ENCODE measurements at places on chromosomes 4 and X. TPM values are rescaled to one million over a fixed set of nuclear protein-coding genes. Genes with fewer than 3 reads are reported as not detected.

Gene FAT4
- 7.2 TPM for total RNA-seq

Gene RBMXL3
- total RNA-seq: not detected

Gene PHKA1
- 5.5 TPM for total RNA-seq

Gene CFAP99
- total RNA-seq: not detected

Gene RRH
- total RNA-seq: 0.05 TPM

Gene NLRP2B
- not detected for total RNA-seq

Gene ATP2B3
- not detected for total RNA-seq

Gene THAP6
- total RNA-seq: 8.7 TPM

Gene CSN1S1
- not detected for total RNA-seq

Gene PAPSS1
- total RNA-seq: 17.8 TPM

Gene PNMA6F
- not detected for total RNA-seq

Gene CYSLTR1
- total RNA-seq: 0.50 TPM

Gene APLN
- not detected for total RNA-seq

Gene SSX3
- total RNA-seq: not detected

Gene SATL1
- total RNA-seq: 0.05 TPM

Gene IL21
- total RNA-seq: not detected

Gene CFAP47
- total RNA-seq: under 0.01 TPM

Gene MMAA
- 17.3 TPM for total RNA-seq

Gene MMRN1
- 13.7 TPM for total RNA-seq

Gene PCDH11X
- total RNA-seq: not detected

Gene FAM47A
- total RNA-seq: not detected

Gene PARM1
- 2.2 TPM for total RNA-seq

Gene PABPC1L2A
- total RNA-seq: not detected

Gene CT45A10
- total RNA-seq: not detected

Gene TMEM35A
- 0.08 TPM for total RNA-seq

Gene AFM
- total RNA-seq: 40.1 TPM

Gene KIT
- total RNA-seq: 1.0 TPM

Gene HELT
- total RNA-seq: not detected

Gene PYURF
- 60.4 TPM for total RNA-seq

Gene ENAM
- total RNA-seq: 0.28 TPM

Gene COX18
- 27.3 TPM for total RNA-seq

Gene GDPD2
- not detected for total RNA-seq

Gene TSR2
- total RNA-seq: 7.9 TPM

Gene TMEM150C
- 4.8 TPM for total RNA-seq

Gene SMPX
- not detected for total RNA-seq

Gene UGT2B15
- total RNA-seq: 8.2 TPM

Gene LRAT
- 2.6 TPM for total RNA-seq

Gene SERTM2
- 0.09 TPM for total RNA-seq

Gene GAB3
- total RNA-seq: 10.4 TPM

Gene LRCH2
- 0.42 TPM for total RNA-seq

Measured in liver (tissue), 10 donors.